Progenitor cell of endocrine pancreas (in vitro differentiated cells): ENCODE measurements at places on chromosomes 11 and 22. TPM values are rescaled to one million over a fixed set of nuclear protein-coding genes. Genes with fewer than 3 reads are reported as not detected.

The TAGLN gene
- total RNA-seq = 41.4 and 72.6 TPM in 2 replicates

The ADAMTS8 gene
- 0.22 and 0.40 TPM in 2 replicates for total RNA-seq

The ARHGAP20 gene
- 0.07 and 0.14 TPM in 2 replicates for total RNA-seq

The RIN1 gene
- total RNA-seq = 1.5 and 2.3 TPM in 2 replicates

The ST13 gene
- total RNA-seq = 372 and 374 TPM in 2 replicates

DNA sequence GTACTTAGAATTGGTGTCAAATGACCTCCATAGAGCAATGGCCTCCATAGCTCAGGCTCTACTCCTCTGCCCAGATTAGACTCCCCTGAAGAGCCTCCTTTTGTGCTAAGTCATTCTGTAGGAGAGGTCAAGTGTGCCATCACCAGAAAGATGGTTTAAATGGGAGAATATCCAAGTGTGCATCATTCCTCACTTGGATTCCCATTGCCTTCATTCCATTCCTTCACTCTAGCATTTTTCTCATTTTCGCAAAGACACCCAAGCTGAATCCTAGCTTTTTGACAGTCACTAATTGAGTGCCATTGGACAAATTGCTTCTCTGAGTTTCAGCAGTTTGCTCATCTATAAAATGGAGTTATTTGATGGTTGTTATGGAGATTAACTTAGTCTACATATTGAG lies 16.9 kb downstream of the CLMP start:
- H3K4me3 ChIP-seq = no peak overlapping the region
- H3K36me3 ChIP-seq = no peaks in the 10 kb centered on the region
- H3K27ac ChIP-seq = no peak overlapping the region
- no peaks in the 10 kb centered on the region for H3K4me1 ChIP-seq

GRCh38 chr22:27747396-27748221 lies 53.9 kb downstream of the MN1 start:
- peaks cover 20% of the 10 kb centered on the region for H3K4me1 ChIP-seq
- H3K27ac ChIP-seq = no peak overlapping the region
- DNase-seq = no peak
- H3K4me3 ChIP-seq = no peak overlapping the region

GRCh38 chr11:124724979-124725718 lies 14.6 kb upstream of the NRGN start:
- H3K36me3 ChIP-seq = no peaks in the 10 kb centered on the region
- H3K27ac ChIP-seq = peak overlapping the region; percentile 85
- peaks cover 36% of the 10 kb centered on the region for H3K27me3 ChIP-seq
- H3K4me3 ChIP-seq = peak overlapping the region; percentile 59
- no peak for DNase-seq

DNA sequence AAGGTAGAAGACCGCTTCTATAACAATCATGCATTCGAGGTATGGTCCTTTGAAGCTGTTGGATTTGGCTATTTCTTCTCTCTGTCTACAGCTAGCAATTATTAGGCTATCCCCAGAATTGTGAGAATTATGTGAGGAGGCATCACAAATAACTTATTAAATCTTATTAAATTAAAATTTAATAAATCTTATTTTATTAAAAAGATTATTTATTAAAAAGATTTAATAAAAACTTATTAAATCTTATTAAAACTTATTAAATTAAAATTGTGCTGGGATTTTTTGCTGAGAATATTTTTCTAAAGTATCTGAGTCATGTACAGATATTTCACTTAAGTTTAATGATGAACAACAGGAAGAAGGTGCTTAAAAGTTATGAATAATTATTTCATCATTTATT lies 7.7 kb downstream of the SPA17 start:
- no peak overlapping the region for H3K27ac ChIP-seq
- peaks cover 30% of the 10 kb centered on the region for H3K36me3 ChIP-seq
- H3K4me3 ChIP-seq = no peak overlapping the region
- H3K27me3 ChIP-seq = no peaks in the 10 kb centered on the region

DNA sequence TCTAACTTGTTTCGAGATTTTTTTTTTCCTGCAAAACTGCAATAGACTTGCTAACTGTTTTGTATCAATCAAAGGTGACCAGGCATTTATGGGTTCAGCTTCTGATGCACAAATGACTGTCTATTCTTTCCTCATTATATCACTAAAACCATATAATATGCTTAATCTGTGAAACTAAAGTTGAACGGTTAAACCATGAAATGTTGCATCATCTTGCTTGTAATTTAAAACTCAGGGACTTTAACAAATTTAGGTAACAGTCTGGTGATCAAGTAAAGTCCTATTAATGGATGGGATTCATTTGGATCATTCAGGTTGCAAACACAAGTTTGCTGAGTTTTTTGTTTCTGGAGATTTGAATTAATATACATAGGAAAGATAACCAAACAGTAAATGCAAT lies 232.0 kb upstream of the LUZP2 start:
- H3K27me3 ChIP-seq = no peaks in the 10 kb centered on the region
- no peak for DNase-seq
- H3K4me1 ChIP-seq = peaks cover 5% of the 10 kb centered on the region
- no peak overlapping the region for H3K4me3 ChIP-seq
- peaks cover 2% of the 10 kb centered on the region for H3K36me3 ChIP-seq
- H3K27ac ChIP-seq = no peak overlapping the region

- no peak overlapping the region for H3K27ac ChIP-seq
- H3K4me3 ChIP-seq = no peak overlapping the region
- H3K4me1 ChIP-seq = peaks cover 2% of the 10 kb centered on the region
- DNase-seq = no peak
- H3K36me3 ChIP-seq = peaks cover 2% of the 10 kb centered on the region
These were observed 5.5 kb downstream of the PYGM start for GRCh38 chr11:64754124-64754918.

GRCh38 chr11:22407921-22408320 lies 69.7 kb downstream of the SLC17A6 start:
- DNase-seq = no peak
- no peak overlapping the region for H3K4me3 ChIP-seq
- H3K4me1 ChIP-seq = peaks cover 4% of the 10 kb centered on the region
- no peaks in the 10 kb centered on the region for H3K36me3 ChIP-seq

- peaks cover 22% of the 10 kb centered on the region for H3K36me3 ChIP-seq
- H3K4me3 ChIP-seq = no peak overlapping the region
- H3K4me1 ChIP-seq = peaks cover 15% of the 10 kb centered on the region
- peak overlapping the region; percentile 8 for H3K27ac ChIP-seq
These were observed 115.1 kb downstream of the ARFGAP2 start for GRCh38 chr11:47061429-47062178.

DNA sequence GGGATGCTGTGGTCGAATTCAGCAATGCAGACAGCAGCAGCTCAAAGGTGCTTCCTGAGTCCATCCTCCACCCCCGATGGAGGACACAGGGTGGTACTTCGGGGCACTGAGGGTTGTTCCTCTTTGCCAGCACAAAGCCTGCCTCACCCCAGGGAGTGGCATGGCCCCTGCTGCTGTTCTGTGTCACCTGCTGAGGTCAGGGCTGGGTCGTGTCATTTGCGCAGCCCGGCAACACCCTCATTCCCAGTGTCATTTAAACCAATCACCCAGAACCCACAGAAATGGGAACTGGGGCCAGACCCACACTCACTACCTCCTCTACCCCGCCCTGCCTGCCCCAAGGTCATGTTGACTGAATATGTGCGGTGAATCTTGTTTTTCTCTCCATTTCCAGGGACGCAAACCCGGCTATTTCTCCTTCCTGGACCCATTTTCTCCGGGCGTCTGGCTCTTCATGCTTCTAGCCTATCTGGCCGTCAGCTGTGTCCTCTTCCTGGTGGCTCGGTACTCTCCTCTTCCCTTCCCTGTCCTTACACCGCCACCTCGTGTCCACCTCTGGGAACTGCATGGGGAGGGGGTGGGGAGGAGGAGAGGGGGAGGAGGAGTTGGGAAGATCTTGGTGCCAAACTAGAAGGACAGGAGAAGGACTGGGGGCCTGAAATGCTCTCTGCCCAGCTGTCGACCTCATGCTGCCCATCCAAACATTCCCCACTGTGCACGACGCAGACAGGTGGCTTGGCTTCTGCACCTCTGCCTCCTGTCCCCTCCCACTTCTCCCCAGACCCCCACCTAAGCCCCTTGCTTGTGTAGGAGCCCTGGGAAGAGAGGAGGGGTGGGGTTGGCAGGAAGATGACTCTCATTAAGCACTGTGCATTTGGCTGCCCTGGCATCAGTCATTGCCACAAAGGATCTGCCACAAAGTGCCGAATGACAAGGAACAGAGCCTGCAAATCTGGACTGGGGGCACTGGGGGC lies 71.2 kb upstream of the TBCEL start:
- H3K4me1 ChIP-seq = peaks cover 1% of the 10 kb centered on the region
- DNase-seq = peak; percentile 81
- H3K36me3 ChIP-seq = no peaks in the 10 kb centered on the region
- H3K27ac ChIP-seq = no peak overlapping the region
- H3K27me3 ChIP-seq = peaks cover 41% of the 10 kb centered on the region
- no peak overlapping the region for H3K4me3 ChIP-seq

DNA sequence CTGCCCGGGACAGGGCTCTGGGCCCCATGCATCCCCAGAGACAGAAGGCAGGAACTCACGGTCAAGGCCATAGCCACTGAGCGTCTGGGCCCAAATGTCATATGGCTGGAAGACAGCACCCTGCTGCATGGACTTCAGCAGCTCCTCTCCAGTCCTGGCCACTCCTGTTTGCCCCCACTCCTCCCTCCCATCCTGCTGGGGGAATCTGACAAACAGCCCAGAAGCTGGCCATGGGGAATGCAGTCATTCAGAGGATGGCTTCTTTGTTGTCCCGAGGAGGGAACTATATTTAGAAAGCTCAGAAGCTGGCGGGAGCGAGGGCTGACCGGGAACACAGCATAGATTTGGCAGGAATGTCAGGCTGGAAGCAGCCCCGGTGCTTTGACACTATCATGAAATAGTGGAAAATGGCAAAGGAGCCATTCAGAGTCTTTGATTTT lies 35.0 kb downstream of the DKK3 start:
- H3K36me3 ChIP-seq = peaks cover 11% of the 10 kb centered on the region
- DNase-seq = no peak
- no peak overlapping the region for H3K27ac ChIP-seq
- H3K27me3 ChIP-seq = no peaks in the 10 kb centered on the region

DNA sequence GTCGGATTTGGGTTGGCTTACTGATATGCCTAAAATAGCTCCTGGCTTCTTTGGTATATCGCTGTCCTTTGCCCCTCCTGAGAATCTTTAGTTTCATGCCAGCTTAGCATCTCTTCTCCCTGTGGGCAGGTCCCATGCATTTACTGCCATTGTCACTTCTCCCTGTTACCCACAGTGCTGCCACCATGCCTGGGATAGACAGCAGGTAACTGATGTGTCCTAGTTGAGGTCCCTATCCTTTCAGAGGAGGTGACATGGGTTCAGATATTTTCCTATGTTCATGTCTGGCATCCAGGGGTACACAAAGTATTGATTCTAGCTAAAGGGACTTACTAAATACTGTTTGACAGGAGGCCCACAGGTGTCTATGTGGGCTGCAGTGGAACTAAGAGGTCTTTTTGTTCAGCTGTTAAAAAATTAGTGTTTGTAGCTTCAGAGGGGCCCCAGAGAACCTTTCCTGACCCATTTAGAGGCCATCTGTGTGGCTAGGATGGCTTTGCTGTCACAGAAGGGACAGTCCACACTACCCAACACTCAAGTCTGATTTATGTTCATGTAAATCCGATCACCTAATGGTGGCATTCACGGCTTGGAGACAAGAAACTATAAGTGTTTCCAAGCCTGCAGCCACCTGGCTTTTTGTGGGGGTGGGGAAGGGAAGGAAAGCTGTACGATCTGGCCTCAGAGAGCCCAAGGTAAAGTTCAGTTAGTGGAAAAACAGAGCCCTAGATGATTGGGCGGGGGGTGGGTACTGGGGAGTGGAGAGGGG lies 8.5 kb downstream of the TIMP3 start:
- no peak overlapping the region for H3K4me3 ChIP-seq
- peaks cover 3% of the 10 kb centered on the region for H3K4me1 ChIP-seq
- H3K27me3 ChIP-seq = peaks cover 12% of the 10 kb centered on the region
- H3K36me3 ChIP-seq = no peaks in the 10 kb centered on the region

DNA sequence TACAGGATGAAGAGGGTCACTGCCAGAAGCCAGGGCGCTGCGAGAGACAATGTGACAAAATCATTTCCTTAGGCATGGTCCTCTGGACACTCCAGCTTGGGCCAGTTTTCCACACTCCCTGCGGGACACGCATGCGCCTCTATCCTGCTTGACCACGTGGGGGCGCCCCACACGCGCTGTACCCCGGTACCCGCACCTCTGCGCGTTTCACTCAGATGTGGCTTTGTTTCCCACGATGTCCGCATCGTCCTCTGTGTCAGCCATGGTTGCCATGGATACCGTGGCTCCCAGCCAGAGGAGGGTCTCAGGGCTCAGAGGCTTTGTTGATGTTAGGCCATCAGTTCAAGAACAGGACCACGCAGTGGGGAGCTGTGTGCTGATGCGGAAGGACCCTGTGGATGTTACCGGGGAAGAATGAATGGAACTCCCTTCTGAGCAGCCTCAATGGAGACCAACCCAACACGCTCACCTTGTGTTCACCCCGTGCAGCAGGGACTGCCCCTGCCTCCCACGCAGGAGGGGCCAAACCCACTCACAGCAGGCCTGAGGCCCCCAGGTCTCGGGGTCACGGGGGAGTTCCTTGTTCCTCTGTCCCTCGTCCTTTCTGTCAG lies 101.1 kb upstream of the SLC22A12 start:
- no peaks in the 10 kb centered on the region for H3K4me1 ChIP-seq
- H3K27ac ChIP-seq = no peak overlapping the region
- H3K36me3 ChIP-seq = no peaks in the 10 kb centered on the region
- H3K27me3 ChIP-seq = peaks cover 65% of the 10 kb centered on the region
- peak; percentile 47 for DNase-seq

DNA sequence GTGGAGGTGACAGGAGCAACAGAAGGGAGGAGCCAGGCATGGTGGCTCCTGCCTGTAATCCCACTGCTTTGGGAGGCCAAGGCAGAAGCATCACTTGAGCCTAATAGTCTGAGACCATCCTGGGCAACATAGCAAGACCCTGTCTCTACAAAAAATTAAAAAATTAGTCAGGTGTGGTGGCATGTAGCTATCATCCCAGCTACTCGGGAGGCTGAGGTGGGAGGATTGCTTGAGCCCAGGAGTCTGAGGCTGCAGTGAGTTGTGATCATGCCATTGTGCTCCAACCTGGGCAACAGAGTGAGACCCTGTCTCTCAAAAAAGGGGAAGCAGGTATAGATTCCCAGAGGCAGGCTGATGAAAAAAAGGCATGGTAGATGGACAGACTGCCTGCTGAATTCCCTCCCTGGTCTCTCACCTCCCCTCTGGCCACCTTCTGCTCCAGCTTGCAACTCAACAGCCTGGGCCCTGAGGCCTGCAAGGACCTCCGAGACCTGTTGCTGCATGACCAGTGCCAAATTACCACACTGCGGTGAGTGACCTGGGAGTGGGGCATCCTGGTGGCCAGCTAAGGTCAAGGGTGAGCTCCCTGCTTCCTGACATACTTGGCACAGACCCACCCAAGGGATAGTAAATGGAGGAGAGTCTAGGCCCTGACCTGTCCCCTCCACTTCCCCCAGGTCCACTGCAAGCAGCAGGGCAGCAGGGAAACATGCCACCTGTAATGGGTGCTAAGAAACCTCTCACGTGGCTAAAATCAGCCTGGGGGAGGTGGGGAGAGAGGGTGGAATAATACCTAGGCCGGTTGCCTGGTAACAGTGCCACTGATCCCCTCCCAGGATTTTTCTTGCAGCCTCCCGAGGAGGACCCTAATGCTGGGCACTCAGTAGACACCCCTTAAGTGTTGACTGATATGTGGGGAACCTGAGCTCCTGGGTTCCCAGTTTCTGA lies 4.3 kb upstream of the NHERF4 start:
- no peak overlapping the region for H3K27ac ChIP-seq
- peaks cover 2% of the 10 kb centered on the region for H3K36me3 ChIP-seq
- DNase-seq = no peak
- H3K4me3 ChIP-seq = no peak overlapping the region
- peaks cover 8% of the 10 kb centered on the region for H3K4me1 ChIP-seq
- H3K27me3 ChIP-seq = no peaks in the 10 kb centered on the region
